ENCODE measurements at places on chromosomes 5 and 9. TPM values are rescaled to one million over a fixed set of nuclear protein-coding genes. Genes with fewer than 3 reads are reported as not detected.

DNA sequence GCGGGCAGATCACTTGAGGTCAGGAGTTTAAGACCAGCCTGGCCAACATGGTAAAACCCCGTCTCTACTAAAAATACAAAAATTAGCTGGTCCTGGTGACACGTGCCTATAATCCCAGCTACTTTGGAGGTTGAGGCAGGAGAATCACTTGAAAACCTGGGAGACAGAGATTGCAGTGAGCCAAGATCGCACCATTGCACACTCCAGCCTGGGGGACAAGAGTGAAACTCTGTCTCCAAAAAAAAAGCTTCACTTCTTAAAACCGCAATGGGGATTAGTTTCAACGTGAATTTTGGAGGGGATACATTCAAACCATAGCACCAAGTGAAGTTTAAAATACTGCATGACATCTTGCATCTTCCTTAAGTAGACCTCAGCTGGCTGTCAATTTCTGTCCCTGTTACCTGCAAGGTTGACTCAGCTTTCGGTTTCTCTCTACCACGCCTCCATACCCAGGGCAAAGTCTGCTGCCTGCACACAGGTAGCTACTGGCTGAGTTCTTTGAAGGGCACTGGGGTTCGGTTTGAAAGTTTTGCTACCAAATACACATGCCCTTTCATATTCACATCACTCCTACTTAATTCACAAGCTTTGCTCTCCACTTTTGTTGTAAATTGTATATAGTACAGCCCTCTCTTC, 69.3 kb downstream of the KIAA1958 start:
- no peak for DNase-seq

DNA sequence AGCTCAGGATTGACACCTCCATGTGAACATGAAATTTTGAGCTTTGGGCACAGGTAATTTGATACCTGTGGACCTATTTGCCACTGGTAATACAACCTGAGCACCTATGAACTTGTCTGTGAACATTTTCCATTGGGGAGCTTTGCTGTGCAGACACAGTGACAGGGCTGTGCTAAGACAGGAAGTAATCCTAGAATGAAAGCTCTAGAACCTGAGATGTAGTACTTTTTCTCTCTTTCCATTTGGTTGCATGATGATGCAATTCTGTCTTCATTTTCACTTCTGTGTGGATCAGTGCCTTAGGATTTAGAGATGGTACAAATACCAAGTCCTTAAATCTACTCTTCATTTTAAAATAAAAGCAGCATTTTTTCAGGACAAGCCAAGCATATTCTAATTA, 216.9 kb downstream of the NR3C1 start:
- no peak for DNase-seq

GRCh38 chr9:74770508-74771261, 117.0 kb downstream of the TRPM6 start:
- DNase-seq = no peak

- DNase-seq = no peak
Observed at GRCh38 chr9:105258225-105258737, 13.8 kb downstream of the SLC44A1 start.

GRCh38 chr5:57416278-57416994, 66.2 kb downstream of the ACTBL2 start:
- no peak for DNase-seq

DNA sequence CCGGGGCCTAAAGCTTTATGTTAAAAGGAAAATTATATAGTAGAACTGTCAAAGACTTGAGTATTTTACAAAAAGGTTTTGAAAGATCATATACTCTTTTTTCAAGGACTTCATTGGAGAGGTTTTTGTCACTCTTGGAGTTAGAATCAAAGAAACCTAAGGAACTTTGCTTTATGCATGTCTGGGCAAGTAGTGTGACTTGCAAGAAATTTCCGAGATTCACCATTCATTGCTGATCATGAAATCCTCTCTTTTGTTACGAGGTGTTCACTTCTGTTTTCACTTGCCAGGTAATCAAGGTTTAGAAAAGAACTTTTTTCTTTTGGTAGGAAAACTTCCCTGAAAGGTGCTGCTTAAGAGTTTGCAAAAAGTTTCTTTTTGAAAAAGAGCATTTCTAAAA, 64.8 kb downstream of the NUP214 start:
- DNase-seq = no peak

DNA sequence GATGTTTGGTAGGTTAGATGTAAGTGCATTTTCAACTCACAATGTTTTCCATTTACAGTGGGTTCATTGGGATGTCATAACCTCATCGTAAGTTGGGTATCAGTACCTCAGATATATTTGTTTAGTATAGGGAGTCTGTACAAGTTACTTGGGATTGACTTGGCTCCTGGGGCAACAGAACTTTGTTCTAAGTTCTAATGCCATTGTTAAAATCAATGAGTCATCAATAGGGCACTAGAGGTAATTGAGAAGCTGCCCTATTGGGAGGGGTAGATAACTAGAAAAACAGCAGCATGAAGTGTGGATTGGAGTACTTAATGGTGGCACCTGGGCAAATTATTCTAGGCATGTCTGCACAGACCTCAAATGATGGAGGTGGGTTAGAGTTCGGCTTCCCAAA, 272.8 kb downstream of the DOCK8 start:
- no peak for DNase-seq

DNA sequence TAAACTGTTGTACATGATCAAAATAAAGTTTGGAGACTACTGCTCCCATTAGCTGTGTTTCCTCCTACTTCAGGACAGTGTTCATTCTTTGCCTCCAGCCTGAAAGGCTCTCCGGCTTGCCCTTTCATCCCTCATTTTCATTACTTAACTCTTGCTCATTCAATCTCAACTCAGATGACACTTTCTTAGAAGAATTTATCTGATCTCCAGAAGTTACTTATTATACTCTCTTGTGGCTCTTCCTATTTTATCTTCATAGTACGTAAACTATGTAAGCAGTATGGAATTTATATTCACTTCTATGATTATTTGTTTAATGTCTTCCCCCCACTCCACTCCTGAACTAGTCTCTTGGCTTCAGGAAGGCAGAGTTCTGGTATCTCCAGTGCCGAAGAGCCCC, 1737.9 kb upstream of the C9orf72 start:
- no peak for DNase-seq

DNA sequence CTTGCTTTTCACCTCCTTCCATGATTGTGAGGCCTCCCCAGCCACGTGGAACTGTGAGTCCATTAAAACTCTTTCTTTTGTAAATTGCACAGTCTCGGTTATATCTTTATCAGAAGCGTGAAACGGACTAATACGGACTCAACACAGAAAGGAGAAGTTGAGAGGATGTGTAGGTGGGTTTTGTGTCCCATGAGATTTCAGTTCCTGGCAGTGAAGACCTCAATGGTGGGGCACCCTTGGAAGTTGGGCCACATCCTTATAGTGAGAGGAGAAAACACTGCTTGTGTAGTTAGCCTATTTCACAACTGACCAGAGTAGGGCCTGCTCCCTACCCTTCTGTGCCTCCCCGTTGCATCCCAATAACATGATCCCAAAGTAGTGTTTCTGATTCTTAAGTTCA, 98.9 kb upstream of the TNC start:
- DNase-seq = no peak

DNA sequence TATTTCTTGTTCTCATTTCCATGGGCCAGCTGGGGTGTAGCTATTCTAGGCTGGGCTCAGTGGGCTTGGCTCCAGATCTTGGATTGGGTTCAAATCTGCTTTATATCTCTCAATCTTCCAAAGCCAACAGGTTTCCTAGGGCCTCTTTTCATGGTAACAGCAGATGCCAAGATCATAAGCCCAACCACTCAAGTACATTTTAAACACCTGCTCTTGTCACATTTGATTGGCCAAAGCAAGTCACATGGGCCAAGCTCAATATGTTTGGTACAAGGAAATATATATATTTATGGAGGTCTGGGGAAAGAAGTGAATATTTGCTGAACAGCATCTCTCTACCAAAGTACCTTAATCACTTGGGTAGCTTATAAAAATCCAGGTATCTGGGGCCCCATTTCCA, 49.5 kb downstream of the MRRF start:
- DNase-seq = no peak

- peak; percentile 93 for DNase-seq
Observed at GRCh38 chr9:21995006-21995665, 545 bp downstream of the CDKN2B-AS1 start.

DNA sequence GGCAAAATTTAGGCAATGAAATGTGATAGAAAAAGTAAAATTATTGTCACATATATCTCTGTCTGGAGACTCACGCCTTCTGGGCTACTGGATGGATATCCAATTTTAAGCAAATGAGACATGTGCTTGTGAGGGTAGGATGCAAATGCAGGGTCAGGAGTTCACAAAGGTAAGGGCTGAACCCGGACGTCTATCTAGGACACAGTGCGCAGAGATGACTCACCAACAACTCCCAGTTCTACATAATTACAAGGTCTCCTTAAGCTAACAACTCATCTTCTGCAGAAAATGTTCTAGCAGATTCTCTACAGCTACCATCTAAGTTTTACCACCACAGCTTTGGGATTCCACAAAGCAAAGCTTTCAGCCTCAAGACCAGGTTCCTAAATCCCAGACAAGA, 160.5 kb downstream of the ENTREP1 start:
- DNase-seq = no peak

GRCh38 chr5:161411156-161411555, 135.4 kb downstream of the GABRB2 start:
- no peak for DNase-seq

DNA sequence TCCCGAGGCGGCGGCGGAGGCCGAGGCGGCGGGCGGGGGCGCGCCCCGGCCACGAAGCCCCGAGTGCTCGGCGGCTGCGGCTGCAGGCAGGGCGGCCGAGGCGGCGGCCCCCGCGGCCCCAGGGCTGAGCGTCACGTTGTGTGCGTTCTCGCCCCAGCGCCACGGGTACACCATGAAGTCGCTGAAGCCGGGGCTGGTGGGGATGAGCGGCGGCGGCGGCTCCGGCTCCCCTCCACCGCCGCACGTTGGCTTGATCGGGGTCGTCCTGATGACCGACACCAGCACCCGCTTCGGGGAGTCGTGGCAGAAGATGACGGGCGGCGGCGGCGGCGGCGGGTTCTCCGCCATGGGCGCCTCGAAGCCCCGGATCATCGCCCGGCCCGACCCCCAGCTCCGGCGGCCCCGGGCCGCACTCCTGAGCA, 498 bp downstream of the ZNF367 start:
- DNase-seq = no peak

DNA sequence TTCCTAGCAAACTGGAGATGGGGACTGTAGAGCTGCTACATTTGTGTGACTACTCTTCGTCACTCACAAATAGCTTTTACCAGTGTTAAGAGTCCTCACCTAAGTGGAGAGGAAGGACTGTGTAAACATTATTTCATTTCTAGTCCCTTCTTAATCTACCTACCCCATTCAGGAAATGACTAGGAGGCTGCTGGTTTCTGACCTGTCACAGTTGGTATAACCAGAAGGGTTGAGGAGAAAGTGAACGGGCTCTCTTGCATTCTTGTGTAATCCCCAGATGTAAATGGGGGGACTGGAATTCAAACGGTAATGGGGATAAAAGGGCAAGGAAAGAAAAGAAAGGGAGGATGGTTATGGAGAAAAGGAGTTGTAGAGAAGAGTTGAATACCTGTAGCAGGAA, 35.4 kb upstream of the BNIP1 start:
- no peak for DNase-seq

GRCh38 chr5:54040018-54040417, 270.4 kb downstream of the ARL15 start:
- no peak for DNase-seq

- no peak for DNase-seq
Observed at GRCh38 chr5:57529864-57530263, 47.3 kb upstream of the ACTBL2 start.

DNA sequence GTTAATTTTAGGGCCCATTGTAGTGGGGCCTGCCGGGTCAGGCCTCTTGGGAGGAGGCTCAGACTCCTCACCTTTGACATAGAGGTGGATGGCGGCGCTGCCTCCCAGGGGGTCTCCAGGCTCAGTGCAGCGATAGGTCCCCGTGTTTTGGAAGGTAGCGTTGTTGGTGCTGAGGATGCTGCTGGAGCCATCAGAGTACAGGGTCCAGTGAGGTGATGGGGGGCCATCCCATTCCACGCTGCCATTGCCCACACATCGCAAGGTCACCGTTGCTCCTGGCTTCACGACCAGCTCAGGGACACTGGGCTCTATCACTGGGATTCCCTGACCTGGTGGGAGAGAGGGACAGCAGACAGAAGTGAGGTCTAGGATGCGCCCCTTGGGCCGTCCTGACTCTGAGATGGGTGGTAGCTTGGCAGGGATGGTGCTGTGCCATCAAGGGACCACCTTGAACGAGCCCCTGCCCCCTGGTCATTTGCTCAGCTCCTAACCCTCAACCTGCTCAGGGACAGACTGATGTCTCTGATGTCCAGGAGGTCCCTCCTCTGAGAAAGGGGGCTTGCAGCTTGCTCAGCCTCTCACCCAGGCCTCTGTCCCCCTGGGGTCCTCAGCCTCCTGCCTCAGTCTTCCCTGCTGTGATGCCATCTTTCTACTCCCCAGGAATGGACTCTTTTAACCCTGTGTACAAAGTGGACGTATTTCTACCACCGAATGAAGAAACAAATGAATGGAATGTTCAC, 5.5 kb downstream of the CSF1R start:
- no peak for DNase-seq

DNA sequence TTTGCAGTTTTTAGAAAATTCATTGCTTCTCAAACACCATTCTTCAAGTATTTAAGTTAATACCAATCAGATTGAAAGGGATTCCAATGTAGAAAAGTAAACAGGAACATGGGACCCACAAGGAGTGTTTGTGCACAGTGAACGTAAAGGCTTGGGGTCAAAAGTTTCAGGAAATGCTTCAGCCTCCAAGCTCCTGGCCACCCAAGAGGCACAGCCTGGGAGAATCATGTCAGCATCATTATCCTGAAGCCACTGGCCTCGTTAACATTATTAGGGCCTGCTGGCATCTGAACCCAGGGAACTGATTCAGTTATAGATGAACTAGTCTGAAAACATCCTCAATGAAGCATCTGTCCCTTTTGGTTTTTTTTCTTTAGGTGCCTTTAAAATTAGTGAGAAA, 122.9 kb downstream of the NXNL2 start:
- no peak for DNase-seq

The TXNDC8 gene
- not detected for total RNA-seq

The IFNA2 gene
- total RNA-seq = not detected

The MORN5 gene
- total RNA-seq = not detected

The DND1 gene
- total RNA-seq = 1.00 TPM

The IRX1 gene
- total RNA-seq = not detected

The OMD gene
- total RNA-seq = 2.6 TPM

The ADAMTS12 gene
- total RNA-seq = 41.2 TPM

The RNF183 gene
- total RNA-seq = not detected

The ARL15 gene
- total RNA-seq = 24.3 TPM

Measured in mesenteric fat pad (tissue), 1 donor.